ENCODE measurements at places on chromosomes 3 and 15.

- no peak for DNase-seq
These were observed 227.4 kb upstream of the AZI2 start for GRCh38 chr3:28575746-28576613.

DNA sequence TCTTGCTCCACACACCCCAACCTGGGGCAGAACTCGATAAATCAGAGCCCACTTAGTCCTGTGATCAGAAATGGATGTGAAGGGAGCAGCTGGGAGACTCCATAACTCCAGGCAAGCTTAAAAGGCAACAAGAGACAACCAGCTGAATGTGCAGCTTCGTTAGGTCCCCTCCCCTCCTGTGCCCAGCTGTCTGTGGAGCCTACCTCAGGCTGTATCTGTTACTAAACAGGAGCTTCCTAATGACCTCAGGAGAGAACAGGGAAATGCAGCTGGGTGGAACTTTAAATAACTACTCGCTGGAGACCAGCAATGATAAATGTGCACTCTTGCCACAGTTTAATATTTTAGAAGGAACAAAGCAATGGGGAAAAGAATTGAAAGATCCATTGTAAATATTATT lies 25.9 kb downstream of the SLC9A9 start:
- no peak for DNase-seq

DNA sequence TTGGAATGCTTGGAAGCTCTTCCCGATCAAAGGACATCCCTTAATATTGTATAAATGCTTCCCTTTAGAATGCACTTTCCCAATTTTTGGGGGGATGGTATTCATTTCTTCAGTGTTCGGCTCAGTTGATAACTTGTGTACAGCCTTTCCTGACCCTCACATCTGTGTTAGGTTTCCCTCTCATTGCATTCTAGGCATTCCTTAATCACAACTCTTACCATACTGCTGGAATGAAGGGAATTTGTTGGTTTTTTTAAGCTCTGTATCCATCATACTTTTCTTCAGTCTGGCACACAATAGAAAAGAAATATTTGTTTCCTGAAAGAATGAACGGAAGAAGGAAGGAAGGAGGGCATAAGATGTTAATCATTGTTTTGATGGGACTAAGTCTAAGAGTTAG lies 119.5 kb downstream of the CHST2 start:
- DNase-seq: no peak

GRCh38 chr15:32819448-32819847 lies 101.6 kb downstream of the GREM1 start:
- no peak for DNase-seq

- DNase-seq: peak; percentile 83
These were observed 3.3 kb downstream of the ANKRD63 start for GRCh38 chr15:40279437-40280141.

- no peak for DNase-seq
These were observed 9.1 kb downstream of the ZFAND6 start for GRCh38 chr15:80068578-80068977.

- no peak for DNase-seq
These were observed 138.0 kb downstream of the DUT start for GRCh38 chr15:48469271-48469670.

DNA sequence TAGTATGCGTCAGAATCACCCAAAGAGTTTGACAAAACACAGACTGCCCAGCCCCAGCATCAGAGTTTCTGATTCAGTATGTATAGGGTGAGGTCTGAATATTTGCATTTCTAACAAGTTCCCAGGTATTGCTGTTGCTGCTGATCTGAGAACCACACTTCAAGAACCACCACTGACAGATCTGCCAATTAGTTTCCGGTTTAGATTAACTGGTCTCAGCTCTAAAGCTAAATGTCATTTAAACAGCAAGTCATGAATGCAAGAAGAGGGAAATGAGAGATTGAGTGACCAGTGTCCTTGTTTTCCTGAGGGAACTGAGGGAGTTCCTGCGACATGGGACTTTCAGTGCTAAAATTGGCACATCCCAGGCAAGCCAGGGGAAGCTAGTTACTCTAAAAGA lies 305.0 kb downstream of the ZNF385D start:
- no peak for DNase-seq

DNA sequence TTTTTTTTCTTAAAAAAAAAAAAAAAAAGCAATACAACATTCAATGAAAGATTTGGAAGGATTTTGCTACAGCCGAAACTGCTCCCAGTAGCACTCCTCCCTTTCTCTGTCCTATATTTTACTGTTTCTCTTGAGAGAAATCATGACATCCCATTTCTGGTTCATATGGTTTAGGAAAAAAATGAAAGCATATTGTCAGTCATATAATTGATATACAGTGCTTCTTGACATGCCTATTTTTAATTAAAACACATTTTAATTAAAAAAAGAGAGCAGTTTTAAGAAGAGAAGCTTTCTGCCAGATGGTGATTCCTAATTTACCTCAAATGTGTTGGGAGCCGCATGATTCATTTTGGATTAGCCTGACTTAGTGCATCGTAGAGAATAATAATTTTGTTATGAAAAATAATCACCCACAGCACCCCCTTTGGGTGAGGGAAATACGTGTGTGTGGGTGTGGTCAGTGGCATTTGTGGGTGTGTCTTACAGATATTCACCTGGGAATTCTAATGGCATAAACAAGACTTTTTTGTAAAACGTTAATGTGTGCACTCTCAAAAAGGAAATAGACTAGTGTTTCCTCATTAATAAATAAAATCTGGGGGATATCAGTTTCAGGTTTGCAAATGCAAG lies 544.5 kb downstream of the MFSD1 start:
- no peak for DNase-seq

- no peak for DNase-seq
These were observed 36.7 kb upstream of the NDUFB4 start for GRCh38 chr3:120559242-120560061.

GRCh38 chr3:128316481-128316891 lies 150.2 kb downstream of the DNAJB8 start:
- DNase-seq: no peak

GRCh38 chr3:179069762-179070390 lies 1.7 kb downstream of the ZMAT3 start:
- no peak for DNase-seq

DNA sequence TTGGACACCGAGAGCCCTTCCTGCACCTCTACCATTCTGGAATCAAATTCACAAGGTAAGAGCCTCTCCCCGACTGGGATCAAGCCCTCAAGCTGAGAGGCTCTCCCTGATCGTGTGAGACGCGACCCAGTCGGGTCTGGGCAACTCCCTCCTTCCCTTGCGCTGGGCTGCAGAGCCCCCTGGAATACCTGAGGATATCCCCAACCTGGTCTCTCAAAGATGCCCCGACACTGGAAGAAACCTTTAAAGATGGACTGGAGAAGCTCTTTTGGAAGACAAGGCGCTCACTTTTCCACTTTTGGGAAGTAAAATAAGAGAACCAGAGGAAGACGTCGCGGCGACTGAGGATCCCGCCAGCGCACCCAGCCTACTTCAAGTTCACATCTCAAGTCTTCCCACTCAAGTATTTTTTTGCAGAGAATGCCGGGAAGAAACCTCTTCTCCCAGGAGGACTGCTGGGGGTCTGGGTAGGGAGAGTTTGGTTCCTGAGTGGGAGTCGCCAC lies 33.8 kb downstream of the ZIC4 start:
- DNase-seq: no peak

Data from Karpas-422 (cell line).